Spinal cord (tissue), 10 donors: ENCODE measurements at places on chromosomes 12 and 14.

- no peak for DNase-seq
These were observed 5.3 kb downstream of the NTF3 start for GRCh38 chr12:5437182-5437583.

DNA sequence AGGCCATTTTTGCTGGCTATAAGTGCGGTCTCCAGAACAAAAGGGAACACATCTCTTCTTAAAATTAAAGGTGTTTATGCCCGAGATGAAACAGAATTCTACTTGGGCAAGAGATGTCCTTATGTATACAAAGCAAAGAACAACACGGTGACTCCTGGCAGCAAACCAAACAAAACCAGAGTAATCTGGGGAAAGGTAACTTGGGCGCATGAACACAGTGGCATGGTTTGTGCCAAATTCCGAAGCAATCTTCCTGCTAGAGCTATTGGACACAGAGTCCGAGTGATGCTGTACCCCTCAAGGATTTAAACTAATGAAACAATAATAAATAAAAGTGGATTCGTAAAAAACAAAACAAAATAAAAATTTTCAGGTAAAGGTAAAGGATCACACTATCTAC lies 33.4 kb downstream of the PKP2 start:
- DNase-seq, result no peak

- no peak for DNase-seq
These were observed 6.2 kb downstream of the KLHDC2 start for GRCh38 chr14:49774106-49774505.

DNA sequence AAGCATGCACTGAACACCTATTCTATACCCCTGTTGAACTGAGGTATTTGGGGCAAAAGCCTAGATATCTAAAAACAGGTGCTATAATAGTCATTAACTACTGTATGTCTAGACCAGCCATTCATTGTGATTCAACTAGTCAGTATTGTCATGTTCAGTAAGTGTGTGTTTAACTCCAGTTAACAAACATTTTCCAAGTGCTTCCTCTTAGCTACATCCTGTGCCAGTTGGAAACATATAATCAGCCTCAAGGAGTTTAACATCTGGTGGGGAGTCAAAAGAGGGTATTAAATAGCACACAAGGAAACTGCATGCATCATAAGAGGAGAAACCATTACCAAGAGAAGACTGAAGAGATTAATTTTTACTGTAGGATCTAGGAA lies 20.4 kb downstream of the TMTC1 start:
- DNase-seq, result no peak

GRCh38 chr12:2526371-2526770 lies 268.4 kb upstream of the FKBP4 start:
- no peak for DNase-seq
